ENCODE measurements at places on chromosomes 6 and 20.

DNA sequence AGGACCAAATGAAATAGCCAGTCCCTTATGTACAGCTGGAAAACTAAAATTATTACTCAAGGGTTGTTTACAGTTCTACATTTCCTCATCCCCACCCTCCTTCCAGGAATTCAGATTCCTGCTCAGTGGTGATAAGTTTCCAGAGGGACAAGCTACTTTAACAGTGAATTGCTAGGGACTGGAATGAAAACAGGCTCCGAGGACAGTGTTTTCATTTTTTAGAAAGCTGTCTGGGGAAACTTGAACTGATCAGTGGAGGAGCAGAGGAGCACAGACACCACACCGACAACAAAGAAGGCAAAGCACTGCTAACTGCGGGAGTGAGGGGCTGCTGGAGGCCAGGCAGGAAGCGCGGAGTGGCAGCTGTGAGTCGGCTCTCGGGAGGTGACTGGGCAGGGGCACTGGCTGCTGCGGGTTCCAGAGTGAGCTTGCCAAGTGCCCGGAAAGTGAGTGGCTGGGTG is 322.2 kb downstream of the ESR1 start:
- DNase-seq = no peak

DNA sequence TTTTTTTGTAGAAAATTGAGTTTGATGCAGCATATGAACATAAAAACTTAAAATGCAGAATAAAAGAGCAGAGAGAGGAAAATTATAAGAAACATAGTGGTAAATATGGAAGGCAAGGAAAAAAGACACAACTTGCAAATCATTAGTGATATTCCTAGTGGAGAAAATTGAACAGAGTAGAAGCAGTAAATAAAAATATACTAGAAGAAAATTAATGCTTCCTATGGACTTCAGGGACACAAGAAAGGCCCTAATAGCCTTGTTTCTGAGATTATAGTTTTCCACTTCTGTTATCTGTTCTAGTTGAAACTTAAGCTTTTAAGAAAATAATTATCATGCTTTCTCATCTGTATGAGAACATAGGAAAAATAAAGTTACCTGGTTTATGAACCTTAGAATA is 25.6 kb upstream of the ADIG start:
- no peak for DNase-seq

- DNase-seq = no peak
Measured at GRCh38 chr20:5687884-5688283, 62.3 kb upstream of the SHLD1 start.

GRCh38 chr6:163311830-163312229 is 102.7 kb upstream of the QKI start:
- no peak for DNase-seq

DNA sequence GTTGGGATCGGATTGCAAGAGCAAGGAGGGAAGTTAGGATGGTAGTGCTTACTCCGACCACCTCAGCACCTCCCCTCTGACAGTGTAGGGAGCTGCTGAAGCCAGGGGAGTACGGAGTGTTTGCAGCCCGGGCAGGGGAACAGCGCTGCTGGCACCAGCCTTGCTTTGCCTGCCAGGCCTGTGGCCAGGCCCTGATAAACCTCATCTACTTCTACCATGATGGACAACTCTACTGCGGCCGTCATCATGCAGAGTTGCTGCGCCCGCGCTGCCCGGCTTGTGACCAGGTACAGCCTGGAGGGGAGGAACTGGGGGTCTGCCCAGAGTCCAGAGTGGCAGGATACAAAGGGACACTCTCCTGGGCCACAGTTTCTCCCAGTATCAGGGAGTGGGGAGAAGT is 2.2 kb upstream of the TOMM6 start:
- no peak for DNase-seq

DNA sequence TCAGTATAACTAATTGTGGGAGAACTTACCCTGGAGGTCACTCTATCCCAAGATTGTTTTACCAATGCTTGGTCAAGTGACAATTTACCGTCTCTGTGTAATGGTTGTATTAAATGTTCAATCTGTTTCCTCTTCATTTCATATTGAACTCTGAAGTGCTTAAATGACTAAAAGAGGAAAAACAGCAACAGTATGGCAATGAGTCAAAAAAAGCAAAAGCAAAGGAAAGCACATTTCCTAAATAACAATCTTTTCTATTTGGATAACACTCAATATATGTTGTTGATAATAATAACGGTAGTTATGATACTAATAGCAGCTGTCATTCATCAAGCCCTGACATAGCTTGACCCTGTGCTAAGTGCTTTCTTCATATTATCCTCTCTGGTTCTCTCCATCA is 152.4 kb downstream of the SYNE1 start:
- DNase-seq = no peak

All from stimulated activated CD4-positive, alpha-beta T cell treated with anti-CD3 and anti-CD28 coated beads, TNF-alpha, amount 100 ng/mL, for 1 hour (primary cell).